Cardiac septum (tissue), 1 donor: ENCODE measurements at places on chromosomes 2 and 18. TPM values are rescaled to one million over a fixed set of nuclear protein-coding genes. Genes with fewer than 3 reads are reported as not detected.

IMP4 gene
- 60.7 TPM for total RNA-seq

ANKRD29 gene
- 3.9 TPM for total RNA-seq

MYL12A gene
- total RNA-seq = 4,186 TPM

FOXI3 gene
- not detected for total RNA-seq

TCF23 gene
- not detected for total RNA-seq

IL36RN gene
- not detected for total RNA-seq

CAPN13 gene
- total RNA-seq = not detected

ZAP70 gene
- 1.2 TPM for total RNA-seq

CCDC102B gene
- total RNA-seq = 8.1 TPM

ALK gene
- total RNA-seq = not detected

SERPINB10 gene
- not detected for total RNA-seq

STPG4 gene
- total RNA-seq = not detected

HOXD12 gene
- total RNA-seq = not detected

SPEG gene
- 199 TPM for total RNA-seq

LINC00305 gene
- total RNA-seq = not detected

KCMF1 gene
- total RNA-seq = 88.8 TPM

LDLRAD4 gene
- 23.3 TPM for total RNA-seq

SLC4A1AP gene
- 23.4 TPM for total RNA-seq

LRP2 gene
- 0.30 TPM for total RNA-seq

DSG3 gene
- total RNA-seq = not detected

SERPINE2 gene
- total RNA-seq = 91.5 TPM

SPP2 gene
- total RNA-seq = not detected

MAP3K19 gene
- not detected for total RNA-seq

RAB12 gene
- total RNA-seq = 86.8 TPM

TMEM163 gene
- total RNA-seq = 0.38 TPM

FBXO15 gene
- 0.51 TPM for total RNA-seq
